ENCODE measurements at places on chromosomes 16 and 17.

DNA sequence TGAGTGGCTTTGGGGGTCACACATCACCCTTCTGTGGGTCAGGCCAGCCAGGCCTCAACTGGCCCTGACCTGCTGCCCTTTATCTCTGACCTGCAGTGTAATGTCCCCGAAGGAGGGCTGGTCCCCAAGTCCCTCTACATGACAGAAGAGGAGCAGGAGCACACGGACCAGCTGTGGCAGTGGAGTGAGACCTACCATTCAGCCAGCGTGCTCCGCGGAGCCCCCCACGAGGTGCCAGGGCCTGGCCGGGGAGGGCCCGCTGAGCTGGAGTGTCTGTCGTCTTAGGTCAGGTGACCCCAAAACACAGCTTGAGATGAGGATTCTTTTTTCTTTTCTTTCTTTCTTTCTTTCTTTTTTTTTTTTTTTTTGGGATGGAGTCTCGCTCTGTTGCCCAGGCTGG is 26.5 kb downstream of the NAGPA start:
- no peak for DNase-seq

- no peak for DNase-seq
Observed at GRCh38 chr17:56754523-56755208, 79.1 kb downstream of the C17orf67 start.

GRCh38 chr17:77831474-77832179 is 126.9 kb upstream of the TNRC6C start:
- no peak for DNase-seq

GRCh38 chr17:58388302-58389190 is 28.8 kb downstream of the RNF43 start:
- DNase-seq: no peak
